ENCODE measurements at places on chromosomes 5 and 9. TPM values are rescaled to one million over a fixed set of nuclear protein-coding genes. Genes with fewer than 3 reads are reported as not detected.

The PCDHGA10 gene
- 6.2 TPM for total RNA-seq

DNA sequence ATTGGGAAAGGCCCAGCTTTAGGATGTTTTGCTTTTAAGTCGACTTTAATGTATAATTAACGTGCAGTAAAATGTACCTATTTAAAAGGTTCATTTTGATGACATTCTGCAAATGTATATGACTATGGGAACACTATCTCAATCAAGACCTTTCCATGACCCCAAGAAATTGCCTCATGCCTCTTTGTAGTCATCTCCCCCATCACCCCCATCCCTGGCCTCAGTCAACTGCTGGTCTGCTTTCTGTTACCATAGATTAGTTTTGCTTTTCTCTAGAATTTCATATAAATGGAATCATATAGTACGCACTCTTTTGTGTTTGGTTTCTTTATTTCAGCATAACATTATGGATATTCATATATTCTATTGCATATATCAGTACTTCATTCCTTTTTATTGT is 80.7 kb upstream of the C9orf72 start:
- DNase-seq: no peak

DNA sequence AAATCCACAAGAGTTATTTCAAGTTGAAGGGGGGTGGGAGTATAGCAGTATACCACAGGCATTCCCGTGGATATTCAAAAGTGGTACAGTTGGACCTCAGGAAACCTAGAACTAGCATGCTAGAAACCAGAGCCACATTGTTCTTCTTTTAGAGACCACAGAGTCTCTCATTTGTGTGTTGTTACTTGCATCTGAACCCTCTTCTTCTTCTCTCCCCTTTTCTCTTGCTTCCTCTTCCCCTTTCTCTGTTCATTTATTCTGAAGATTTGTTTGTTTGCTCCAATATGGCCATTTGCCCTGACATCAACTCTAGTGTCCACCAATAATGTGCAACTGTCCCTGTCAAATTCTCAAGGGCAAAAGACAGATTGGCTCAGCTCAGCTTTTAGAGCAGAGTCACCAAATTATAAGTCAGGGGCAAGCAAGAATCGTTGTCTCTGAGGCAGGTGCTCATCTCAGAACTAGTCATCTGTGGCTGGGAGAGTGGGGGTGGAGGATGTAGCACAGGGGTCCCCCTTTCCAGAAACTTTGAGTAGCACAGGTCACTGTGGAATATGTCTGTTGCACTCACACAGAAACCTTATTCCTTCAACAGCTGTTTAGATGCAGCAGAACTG is 321.1 kb downstream of the ARRDC3 start:
- no peak for DNase-seq

- DNase-seq: no peak
These were observed 55.6 kb downstream of the SPTLC1 start for GRCh38 chr9:92059661-92060060.

GRCh38 chr9:137492464-137493363 is 33.6 kb upstream of the NSMF start:
- DNase-seq: no peak

Data from esophagus muscularis mucosa (tissue), 4 donors.